ENCODE measurements at places on chromosomes 3 and 15. TPM values are rescaled to one million over a fixed set of nuclear protein-coding genes. Genes with fewer than 3 reads are reported as not detected.
A peak's percentile ranks its signal among the peaks of the same experiment; 100 is the strongest.

DNA sequence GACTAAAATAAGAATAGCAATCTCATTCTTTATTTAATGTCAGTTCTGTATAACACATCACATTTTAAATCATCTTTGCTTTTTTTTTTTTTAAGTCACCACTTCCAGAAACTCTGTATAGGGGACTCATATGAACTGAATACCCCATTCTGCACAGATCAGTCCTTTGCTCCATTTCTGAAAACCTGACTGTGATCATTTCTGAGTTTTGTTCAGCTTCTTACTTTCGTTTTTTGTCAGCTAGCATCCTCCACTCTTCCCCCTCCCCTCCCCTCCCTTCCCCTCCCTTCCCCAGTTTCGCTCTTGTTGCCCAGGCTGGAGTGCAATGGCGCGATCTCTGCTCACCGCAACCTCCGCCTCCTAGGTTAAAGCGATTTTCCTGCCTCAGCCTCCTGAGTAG is 49.8 kb upstream of the SGO1 start:
- DNase-seq, result no peak

GRCh38 chr3:179324270-179324754 is 1.5 kb downstream of the ZNF639 start:
- no peak for DNase-seq

TIGIT gene
- total RNA-seq, result not detected

ZNF80 gene
- total RNA-seq, result not detected

DNA sequence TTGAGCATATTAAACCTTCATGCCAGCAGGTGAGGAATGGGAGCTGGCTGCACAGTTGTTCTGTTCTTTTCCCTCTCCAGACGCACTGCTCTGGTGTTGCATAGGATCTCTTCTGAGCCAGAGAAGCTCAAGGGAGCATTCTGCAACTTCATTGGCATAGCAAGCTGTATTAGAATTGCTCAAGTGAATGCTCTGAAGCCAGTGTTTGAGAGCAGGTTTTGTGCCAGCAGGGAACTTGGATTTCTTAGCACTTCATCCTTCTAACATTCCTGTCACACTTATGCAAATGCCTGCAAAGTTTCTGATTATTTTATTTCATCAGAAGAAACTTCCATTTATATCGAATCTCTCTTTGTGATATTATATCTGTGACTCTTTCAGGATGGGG is 366.6 kb downstream of the AGBL1 start:
- DNase-seq, result no peak

DNA sequence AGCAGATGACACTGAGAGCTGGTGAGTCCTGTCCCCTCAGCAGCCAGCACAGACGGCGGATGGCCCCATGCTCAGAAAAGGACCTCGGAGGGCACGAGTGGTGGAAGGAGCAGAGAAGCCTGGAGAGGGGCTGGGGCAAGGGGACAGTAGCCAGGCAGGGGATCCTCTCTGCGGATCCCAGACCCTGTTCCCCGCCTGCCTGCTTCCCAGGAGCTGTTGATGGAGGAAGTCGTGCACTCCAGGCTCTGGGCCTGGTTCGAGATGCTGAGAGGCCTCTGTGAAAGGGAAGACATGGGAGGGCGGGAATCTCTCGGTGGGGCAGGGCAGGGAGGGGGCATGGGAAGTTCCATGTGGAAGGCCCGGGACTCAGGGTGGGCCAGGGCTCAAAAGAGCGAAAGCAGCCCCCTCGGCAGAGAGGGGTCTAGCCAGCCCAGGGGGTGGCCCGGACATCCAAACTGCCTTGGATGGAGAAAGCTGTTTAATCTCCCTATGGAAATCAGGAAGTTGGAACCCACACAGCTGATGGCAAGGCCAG is 47.9 kb upstream of the MAGEF1 start:
- no peak for DNase-seq

DNA sequence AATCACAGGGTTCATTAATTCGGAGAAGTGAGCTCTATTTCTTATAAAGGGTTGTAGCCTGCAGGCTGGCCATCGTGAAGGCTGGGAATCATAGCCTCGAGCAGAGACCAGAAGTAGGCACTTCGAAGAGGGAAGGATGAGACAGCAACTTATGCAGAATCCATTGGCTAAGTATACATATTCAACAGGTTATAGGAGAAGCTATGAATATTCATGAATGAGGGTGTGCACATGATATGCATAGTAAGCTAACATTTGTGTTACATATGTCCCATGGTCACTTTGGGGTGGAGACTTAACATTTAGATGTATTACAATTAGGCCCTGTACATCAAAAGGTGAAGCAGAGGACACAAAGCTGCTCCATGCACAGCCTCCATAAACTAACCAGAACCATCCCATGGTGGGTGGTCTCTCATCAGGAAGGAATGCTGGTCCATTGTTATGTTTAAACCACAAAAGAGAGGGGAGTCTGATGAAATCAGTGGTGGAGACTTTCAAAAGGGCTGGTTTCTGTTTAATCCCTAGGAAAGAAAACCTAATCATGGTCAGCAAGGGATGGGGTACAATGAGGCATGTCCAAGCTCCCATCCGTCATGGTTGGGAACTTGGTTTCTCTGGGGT is 80.8 kb upstream of the FHIT start:
- no peak for DNase-seq

PIF1 gene
- total RNA-seq, result 0.35 TPM

RBPMS2 gene
- 215 TPM for total RNA-seq

DNA sequence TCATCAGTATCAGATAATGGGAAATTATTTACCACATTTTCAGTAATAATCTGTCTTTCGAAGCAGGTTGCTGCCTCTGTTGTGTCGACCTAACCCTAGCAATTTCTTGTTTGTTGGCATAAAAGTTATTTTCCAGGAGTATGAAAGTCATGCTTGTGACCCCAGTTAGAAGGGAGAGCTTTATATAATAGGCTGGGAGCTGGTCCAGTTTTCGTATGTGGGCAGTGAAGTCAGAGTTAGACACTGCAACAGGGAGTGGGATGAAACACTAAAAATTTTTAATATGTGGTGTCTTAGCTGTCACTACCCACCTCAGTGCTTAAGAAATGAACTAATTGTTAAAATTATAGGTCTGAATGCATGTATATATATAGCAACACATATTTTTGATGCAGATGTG is 348.5 kb downstream of the FEZF2 start:
- DNase-seq, result no peak

DNA sequence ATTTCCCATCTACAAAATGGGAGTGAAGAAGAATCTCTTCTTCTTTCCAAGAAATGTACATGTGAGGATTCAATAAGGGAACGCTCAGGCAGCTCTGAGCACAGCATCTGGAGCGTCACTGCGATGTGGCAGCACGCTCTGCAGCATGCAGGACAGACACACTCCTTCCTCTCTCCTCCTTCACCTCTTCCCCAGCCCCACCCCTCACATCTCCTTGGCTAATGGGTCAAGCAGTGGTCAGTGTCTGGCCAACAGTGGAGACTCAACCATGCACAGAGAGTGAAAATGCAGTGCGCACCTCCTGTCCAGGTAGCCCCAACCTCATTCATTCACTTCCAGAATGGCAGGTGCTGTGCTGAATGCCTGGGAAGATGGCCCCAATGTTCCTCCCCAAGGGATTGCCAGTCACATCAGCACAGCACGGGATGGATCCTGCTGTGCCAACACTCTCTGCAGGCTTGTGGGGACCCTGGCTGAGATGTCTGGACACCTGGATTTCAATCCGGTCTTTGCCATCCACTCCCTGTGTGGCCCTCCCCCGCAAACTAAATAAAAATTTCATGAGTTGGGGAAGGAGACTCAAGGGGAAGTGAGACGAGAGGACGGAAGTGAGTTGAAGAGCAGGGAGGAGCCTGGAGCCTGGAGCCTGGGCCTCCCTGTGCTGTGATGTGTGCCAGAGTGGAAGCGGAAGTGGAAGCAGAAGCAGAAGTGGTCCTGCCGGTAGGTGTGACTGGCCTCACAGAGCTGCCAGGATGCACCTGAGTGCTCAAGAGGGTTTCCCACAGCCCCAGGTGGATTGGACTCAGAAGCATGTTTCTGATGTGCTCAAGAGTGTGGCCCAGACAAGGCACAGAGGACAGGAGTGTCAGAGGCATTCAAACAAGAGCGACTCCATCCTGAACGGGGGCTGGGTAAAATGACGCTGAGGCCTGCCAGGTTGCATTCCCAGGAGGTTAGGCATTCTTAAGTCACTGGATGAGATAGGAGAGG is 163.9 kb downstream of the SMAD6 start:
- no peak for DNase-seq

GRCh38 chr3:64533617-64534317 is 154.0 kb downstream of the ADAMTS9 start:
- peak; percentile 89 for DNase-seq

All from Right ventricle myocardium superior (tissue), 1 donor.